ENCODE measurements at places on chromosomes 5 and 9. TPM values are rescaled to one million over a fixed set of nuclear protein-coding genes. Genes with fewer than 3 reads are reported as not detected.

DNA sequence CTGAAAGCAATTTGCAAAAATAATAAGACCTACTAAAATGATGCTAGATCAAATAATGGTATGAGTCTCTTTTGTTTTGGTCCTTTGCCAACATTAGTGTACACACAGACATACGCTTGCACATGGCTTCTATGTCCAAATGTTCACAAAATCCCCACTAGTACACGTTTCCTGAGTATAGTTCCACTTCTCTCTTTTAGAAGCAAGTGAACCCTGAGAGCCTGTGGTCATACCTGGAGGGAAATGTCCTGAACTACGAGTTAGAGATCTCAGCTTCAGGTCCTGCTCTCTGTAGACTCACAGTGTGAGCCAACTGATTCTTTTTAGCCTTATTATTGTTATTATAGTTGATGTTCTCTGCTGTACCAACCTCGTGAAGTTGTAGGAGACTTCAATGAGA is 47.3 kb upstream of the ACTBL2 start:
- DNase-seq: no peak

DNA sequence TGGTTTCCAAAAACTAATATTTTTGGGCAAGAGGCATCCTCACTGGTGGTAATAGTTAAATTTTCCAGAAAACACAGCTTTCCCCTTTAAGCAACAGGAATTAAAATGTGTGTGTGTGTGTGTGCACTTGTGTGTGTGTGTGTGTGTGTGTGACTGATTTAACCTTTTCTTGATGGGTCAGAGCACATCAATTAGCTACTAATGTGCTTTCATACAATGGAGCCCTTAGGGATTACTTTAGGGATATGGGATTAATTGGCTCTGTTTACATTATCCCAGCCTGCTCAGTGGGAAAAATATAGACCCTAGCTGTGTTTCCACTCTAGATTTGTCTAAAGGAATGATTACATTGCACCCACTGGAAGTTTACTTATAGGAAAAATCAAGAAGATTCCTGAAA is 6.5 kb downstream of the PLCXD3 start:
- no peak for DNase-seq

ERMP1 gene
- 61.3 TPM for total RNA-seq

SPIN1 gene
- total RNA-seq: 85.8 TPM

DNA sequence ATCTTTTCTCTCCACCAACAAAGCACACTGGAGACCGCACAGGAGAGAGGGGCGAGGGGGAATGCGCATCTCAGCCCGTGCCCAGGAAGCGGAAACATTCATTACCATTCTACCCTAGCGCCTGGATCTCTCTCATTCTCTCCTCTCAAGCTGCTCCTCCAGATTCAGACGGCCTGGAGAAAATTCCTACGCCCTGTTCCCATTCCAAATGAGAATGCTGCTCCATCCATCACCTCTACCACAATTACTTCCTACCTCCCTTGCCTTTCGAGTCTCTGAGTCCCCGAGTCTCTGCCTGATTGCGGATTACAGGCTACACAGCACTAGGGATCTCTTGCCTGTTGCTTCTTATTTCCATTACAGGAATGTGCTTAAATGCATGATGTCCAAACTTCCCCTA is 6.7 kb downstream of the DDX31 start:
- no peak for DNase-seq

- DNase-seq: no peak
Measured at GRCh38 chr9:7451062-7451461, 348.5 kb downstream of the DMAC1 start.

DNA sequence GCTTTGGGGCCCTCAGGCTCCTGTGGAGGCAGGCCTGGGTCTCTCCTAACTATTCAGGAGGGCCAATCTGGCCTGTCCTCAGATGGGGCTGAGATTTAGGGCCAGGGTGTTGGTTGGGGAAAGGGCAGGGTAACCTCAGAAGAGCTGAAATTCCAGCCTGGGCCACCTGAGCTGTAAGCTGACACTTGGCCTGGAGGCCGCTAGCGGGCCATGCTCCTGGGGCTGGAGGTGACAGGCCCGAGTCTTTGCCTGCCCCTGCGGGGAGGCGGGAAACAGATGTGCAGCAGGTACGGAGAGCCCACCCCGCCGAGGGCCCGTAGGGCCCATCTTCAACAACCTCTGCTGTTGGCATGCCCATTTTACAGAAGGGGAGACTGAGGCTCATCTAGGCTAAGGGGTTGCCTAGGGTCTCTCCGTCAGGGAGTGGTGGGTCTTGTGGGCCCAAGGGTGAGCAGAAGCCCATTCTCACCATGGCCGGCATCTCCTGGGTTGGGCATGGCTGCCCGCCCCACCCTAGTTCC is 69.5 kb downstream of the RXRA start:
- DNase-seq: no peak

DNA sequence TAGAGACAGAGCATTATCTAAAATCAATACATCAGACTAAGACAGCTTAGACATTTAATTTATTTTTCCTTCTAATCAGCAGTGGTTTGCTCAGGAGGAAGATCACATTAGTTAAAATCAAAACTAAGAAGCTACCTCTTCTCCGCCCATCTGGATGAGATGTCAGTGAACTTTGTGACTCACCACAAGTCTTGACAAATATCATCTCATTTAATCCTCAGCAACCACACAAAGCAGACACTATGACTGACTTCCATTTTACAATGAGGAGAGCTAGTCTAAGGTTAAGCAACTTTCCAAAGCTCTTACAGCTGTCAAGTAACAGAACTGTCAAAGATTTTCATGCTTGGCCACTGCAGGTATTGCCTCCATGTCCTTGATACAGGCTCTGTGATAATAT is 289.5 kb downstream of the DEPDC1B start:
- DNase-seq: no peak

CATSPER3 gene
- total RNA-seq: 1.0 TPM

GDF9 gene
- total RNA-seq: 0.09 TPM

MYOT gene
- total RNA-seq: 3.7 TPM

PTPRD gene
- total RNA-seq: 35.9 TPM

DNA sequence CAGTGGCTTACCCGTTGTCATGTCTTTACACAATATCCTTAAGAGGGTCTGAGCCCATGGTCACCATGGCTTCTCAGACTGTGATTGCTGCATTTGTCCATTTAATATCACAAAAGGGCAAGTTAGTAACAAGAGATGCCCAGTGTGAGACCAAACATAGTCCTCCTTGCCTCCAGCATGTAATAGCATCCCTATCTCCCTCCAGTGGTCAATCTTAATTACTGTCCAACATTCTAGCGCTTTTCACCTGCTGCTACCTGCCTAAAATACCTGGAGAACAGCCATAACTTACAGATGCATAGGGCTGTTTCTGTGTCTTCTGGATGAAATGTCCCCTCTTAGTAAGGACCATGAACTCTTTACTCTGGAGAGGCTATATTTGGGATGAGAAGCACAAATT is 267.2 kb upstream of the DAB2 start:
- no peak for DNase-seq

DNA sequence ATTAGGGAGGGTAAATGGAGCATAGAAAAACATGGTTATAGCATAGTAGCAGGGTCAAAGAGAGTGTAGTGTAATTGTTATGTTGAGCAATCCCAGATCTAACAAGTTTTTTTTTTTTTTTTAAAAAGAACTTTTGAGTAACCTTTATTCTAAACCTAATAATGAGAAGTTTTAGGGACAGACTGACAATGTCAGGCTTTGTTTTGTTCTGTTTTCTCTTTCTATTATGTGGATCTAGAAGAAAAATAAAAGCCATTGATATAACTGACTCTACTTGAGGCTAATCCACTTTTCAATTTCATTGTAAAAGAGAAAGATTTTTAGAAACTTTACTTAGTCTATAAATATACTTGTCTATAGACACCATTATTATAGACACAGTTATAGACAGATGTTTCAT is 200.0 kb downstream of the FAM170A start:
- no peak for DNase-seq

DNA sequence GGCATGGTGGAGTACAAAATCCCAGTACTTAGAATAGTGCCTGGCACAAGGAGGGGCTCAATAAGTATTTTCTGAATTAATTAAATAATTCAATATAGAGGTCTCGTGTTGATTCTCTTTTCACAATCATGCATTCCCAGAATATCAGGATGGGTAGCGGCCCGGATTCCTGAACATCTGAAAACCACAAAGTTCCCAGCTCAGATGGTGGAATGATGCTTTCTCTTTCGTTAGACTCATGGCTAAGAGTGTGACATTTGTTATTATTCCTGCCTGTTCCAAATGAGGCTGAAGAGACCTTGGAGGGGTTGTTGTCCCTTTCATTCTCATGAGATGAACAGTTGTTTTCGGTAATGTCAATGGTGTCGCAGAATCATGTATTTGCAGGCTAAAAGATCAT is 95.4 kb upstream of the LIFR start:
- DNase-seq: no peak

BARHL1 gene
- not detected for total RNA-seq

- DNase-seq: no peak
Measured at GRCh38 chr5:151359391-151359790, 12.0 kb upstream of the SLC36A2 start.

DNA sequence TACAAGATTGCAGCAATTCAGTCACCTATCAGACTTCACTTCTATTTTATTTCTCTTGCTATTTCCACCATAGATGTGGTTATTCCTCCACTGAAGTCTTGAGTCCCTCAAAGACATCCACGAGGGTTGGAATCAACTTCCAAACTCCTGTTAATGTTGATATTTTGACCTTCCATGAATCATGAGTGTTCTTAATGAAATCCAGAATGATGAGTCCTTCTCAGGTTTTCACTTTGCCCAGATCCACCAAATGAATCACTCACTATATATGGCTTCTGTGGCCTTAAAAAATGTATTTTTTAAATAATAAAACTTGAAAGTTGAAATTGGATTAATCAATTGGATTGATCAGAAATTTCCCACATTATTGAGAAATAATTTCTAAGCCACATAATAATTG is 1821.0 kb downstream of the EFNA5 start:
- no peak for DNase-seq

DNA sequence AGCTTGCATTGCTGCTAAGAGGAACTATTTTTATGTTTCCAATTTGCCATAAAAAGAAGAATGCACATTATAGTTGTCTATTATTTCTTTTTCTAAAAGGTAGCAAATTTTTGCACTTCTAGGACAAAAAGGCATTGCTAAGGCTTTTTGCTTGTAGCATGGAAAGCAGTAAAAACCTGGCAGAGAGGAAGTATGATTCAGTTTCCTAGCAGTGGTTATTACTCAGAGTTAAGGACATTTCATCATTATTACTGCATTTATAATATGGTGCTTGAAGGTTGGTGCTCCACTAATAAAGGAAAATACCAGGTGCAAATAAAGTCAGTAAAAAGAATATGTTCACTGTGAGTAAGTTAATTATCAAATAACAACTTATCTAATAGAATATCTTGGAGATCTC is 179.8 kb upstream of the PLPPR1 start:
- no peak for DNase-seq

DNA sequence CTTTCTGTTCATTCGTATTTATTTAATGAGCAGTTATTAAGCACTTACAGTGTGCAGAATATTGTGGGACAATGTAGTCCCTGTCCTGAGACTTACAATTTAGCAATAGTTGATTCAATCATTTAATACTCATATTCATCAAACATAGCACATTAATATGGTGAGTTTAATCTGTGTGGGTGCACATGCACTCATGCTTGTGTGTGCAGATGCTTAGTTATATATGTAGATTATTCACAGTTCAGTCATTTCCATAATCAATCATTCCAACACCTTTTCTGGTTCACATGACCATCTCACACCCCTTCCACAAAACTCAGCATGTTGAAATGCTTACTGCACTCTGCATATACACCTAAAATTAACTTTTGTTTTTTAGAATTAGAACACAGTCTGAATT is 321.6 kb upstream of the RFX3 start:
- no peak for DNase-seq

LHX3 gene
- not detected for total RNA-seq

GRCh38 chr5:37777432-37778130 is 62.3 kb downstream of the GDNF start:
- no peak for DNase-seq

DNA sequence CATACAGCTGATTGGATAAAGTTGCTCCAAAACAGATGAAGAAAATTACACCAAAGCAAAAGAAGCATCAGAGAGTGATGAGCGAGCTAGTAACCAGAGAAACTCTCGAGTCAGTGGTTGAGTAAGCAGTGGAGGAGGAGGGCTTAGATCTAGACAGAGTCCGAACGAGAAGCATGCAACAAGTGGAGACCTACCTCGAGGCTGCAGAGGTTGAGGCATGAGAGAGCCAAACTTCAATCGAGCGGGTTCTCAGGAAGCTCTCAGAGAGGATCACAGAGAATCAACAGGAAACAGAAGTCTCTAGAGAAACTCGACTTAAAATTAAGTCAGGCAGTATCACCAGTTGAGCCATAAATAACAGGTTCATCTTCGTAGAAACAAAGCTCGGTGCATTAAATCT is 6.1 kb downstream of the RUSC2 start:
- DNase-seq: no peak

SGTB gene
- 6.5 TPM for total RNA-seq

STPG3 gene
- total RNA-seq: not detected

DNA sequence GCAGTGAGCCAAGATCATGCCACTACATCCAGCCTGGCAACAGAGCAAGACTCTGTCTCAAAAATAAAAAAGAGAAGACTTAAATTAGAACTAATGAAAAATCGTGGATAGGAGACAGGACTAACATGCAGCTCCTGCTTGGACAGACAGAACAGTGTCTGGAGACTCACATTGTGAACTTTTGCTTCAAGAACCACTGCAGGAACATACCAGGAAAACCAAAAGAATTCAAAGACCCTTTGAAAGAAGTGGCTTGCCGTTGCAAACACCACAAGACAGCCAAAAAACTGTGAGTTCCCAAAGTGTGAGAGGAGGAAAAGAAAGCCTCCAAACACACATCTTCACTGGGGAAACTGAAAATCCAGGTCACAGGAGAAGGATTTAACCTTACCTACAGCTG is 48.8 kb upstream of the SNAPC3 start:
- no peak for DNase-seq

DNA sequence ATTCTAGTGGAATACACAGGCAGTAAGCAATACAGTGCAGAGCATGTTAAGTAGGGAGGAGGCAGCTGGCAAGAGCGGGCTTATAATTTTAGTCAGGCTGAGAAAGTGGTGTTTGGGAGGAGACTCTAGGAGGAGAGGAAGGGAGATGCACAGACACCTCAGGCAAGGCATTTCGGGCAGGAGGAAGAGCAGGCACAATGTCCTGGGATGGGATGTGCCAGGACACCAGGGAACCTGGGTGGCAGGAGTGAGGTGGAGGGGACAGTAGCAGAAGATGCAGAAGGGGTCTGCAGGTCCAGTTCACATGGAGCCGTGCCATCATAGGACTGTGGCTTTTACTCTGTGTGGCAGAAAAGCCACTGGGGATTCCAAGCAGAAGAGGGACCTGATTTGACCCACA is 143.7 kb upstream of the FSTL4 start:
- no peak for DNase-seq

THBS4 gene
- 1.5 TPM for total RNA-seq

- DNase-seq: no peak
Measured at GRCh38 chr5:38009749-38010358, 170.0 kb upstream of the GDNF start.
